A549 treated with RU486 at 1 μM for 4 hours (cell line): ENCODE measurements at places on chromosomes 16 and 17. TPM values are rescaled to one million over a fixed set of nuclear protein-coding genes. Genes with fewer than 3 reads are reported as not detected.

TMEM235 gene
- not detected in 5 replicates for total RNA-seq

SLC38A7 gene
- total RNA-seq: 16.3 to 18.8 TPM (median 18.0 TPM) in 5 replicates

VMP1 gene
- total RNA-seq: 131 to 231 TPM (median 174 TPM) in 5 replicates

GAST gene
- 0.57 TPM in 1 of 5 replicates, not detected in the others for total RNA-seq

ZNF75A gene
- 10.0 to 11.5 TPM (median 10.7 TPM) in 5 replicates for total RNA-seq

KRTAP4-1 gene
- 0.17 to 0.25 TPM (median 0.24 TPM) in 4 of 5 replicates, not detected in the other for total RNA-seq

KCNH4 gene
- total RNA-seq: 0.24 to 0.65 TPM (median 0.42 TPM) in 5 replicates

TBC1D26 gene
- 0.15 TPM in 1 of 5 replicates, not detected in the others for total RNA-seq

DPEP2 gene
- total RNA-seq: not detected in 5 replicates

HOXB7 gene
- 31.1 to 41.0 TPM (median 33.2 TPM) in 5 replicates for total RNA-seq
